Naive thymus-derived CD8-positive, alpha-beta T cell (primary cell): ENCODE measurements at places on chromosomes 7 and 10.
A peak's percentile ranks its signal among the peaks of the same experiment; 100 is the strongest.

DNA sequence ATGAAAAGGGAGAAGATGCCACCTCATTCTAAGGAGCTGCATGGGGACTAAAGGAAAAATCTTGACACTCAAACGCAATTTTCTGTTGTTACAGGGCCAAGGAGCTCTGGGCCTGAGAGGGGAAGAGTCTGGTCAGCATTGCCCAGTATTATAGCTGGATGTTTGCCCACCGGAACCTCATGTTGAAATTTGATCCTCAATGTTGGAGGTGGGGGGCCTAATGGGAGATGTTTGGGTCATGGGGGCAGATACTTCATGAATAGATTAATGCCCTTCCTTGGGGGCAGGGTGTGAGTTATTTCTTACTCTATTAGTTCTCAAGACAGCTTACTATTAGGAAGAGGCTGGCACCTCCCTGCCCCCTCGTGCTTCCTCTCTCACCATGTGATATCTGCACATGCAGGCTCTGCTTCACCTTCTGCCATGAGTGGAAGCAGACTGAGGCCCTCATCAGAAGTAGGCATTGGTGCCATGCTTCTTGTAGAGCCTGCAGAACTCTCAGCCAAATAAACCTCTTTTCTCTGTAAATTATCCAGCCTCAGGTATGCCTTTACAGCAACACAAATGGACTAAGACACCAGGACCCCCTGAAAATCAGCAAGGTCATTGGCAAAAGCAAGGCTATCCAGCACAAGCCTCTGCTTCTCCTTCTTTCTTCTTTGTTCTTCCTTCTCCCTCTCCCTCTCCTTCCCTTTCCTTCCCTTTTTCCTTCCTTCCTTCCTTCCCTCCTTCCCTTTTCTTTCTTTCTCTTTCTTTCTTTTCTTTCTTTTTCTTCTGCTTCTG lies 15.1 kb downstream of the GCK start:
- no peaks in the 10 kb centered on the region for H3K4me1 ChIP-seq
- H3K27me3 ChIP-seq, result peaks cover 11% of the 10 kb centered on the region
- H3K4me3 ChIP-seq, result no peak overlapping the region

DNA sequence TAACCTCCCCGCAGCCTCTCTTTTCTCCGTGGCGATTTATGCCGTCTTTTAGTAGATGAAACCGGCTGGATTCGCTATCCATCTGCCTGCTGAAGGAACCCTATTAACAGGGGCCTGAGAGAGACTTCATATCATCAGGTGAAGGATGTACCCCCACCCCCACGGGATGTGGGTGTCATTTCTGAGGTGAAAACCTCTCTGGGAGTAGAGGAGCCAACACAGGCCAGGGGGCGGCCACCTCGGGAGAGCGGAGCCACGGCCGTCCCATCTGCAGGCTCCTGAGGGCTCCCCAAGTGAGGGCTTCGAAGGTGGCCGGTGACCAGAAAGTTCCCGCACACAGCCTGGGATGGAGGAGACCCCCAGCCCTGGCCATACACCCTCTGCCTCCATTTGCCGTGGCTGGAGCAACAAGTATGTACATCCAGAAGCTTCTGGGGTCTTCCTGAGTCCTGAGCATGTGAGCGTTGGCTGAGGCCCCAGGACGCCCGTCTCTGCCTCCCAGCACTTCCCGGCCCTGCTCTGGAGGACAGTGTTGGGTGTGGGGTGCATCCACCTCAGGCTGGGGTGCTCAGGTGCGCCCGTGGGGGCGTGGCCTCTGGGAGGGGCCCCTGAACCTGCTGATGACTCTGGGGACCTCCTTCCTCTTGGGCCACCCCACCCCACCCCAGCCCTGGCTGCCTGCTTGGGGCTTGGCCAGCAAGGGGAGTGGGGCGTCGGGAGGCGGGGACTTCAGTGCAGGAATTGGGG lies 84.7 kb downstream of the NKX6-2 start:
- H3K4me1 ChIP-seq, result no peaks in the 10 kb centered on the region
- H3K27me3 ChIP-seq, result no peaks in the 10 kb centered on the region
- no peak overlapping the region for H3K27ac ChIP-seq
- DNase-seq, result no peak
- peaks cover 40% of the 10 kb centered on the region for H3K36me3 ChIP-seq

DNA sequence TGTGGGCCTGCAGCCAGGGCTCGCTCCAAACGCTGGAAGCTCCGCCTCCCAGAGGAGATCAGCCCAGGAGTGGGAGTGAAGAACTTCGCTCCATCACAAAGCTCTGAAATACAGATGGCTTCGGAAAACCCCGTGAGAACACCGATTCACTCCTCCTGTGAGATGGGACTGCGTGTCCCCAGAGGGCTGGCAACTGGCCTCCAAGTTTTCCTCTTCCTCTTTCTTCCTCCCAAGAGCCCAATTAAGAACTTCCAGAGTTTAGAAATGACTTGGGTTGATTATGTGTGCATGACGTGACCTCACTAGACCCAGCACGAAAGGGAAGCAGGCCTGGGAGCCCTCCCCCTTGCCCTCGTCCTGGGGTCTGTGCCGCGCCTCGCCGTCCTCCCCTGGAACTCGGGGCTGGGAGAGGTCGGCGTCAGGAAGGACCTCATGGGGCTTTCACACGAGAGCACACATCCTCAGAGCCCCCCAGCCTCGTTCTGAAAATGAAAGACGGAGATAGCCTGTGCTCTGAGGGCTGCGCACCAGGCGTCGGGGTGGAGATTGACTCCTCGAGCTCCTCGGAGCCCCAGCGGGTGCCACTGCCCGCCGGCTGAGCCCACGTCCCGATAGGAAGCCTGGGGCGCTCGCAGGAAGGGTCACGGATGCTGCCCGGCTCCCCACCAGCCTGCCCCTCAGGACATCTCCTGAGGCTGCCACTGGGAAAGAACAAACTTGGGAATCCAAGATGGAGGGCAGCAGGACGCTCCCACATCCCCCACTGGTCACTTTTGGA lies 37.8 kb downstream of the PTPRN2 start:
- no peak overlapping the region for H3K27ac ChIP-seq
- H3K4me1 ChIP-seq, result no peaks in the 10 kb centered on the region
- no peaks in the 10 kb centered on the region for H3K36me3 ChIP-seq
- no peak overlapping the region for H3K4me3 ChIP-seq
- DNase-seq, result no peak
- H3K27me3 ChIP-seq, result peaks cover 17% of the 10 kb centered on the region

DNA sequence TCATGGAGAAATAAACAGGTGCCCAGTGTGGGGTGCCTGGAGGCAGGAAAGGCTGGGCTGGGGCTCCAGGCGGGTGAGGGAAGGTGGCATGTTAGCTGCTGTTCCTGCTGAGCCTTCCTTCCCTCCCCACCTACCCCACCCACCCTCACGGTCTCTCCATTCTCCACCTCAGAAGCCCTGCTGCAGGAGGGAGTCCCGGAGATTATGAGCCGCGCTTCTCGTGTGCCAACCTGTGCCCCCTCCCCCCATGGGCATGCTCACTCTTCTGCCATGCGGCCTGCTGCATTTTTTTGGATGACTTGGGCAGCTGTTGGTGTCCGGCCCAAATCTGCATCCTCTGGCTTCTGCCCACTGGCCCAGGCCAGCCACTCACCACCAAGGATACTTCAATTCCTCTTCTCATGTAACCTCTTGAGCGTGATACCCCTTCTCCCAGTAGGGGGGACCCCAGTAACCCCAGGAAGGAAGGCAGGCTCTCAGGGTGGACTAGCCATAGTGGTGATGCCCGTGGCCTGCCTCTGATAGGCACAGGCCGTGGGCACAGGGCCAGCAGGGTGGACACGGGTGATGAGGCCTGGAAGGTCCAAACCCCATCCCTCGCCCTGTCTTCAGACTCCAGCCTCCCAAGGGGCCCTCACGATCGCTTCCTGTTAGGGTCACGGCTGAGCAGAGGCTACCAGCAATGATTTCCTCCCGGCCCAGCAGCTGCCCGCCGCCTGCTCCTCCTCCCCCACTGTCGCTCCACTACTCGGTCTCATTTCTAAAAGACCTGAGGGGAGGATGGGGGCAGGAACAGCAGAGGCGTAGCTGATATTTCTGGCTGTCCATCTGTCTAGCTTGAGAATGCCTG lies 27.8 kb downstream of the UNC5B start:
- peaks cover 14% of the 10 kb centered on the region for H3K27me3 ChIP-seq
- H3K4me3 ChIP-seq, result no peak overlapping the region
- no peaks in the 10 kb centered on the region for H3K36me3 ChIP-seq
- H3K27ac ChIP-seq, result no peak overlapping the region
- no peaks in the 10 kb centered on the region for H3K4me1 ChIP-seq

GRCh38 chr10:84176836-84177474 lies 3.4 kb downstream of the GPR15LG start:
- peak overlapping the region; percentile 93 for H3K27ac ChIP-seq
- H3K36me3 ChIP-seq, result no peaks in the 10 kb centered on the region
- no peaks in the 10 kb centered on the region for H3K27me3 ChIP-seq
- H3K4me3 ChIP-seq, result peak overlapping the region; percentile 60

- peaks cover 5% of the 10 kb centered on the region for H3K36me3 ChIP-seq
- no peak for DNase-seq
- no peaks in the 10 kb centered on the region for H3K27me3 ChIP-seq
- H3K4me3 ChIP-seq, result peak overlapping the region; percentile 92
- H3K27ac ChIP-seq, result peak overlapping the region; percentile 99
- peaks cover 52% of the 10 kb centered on the region for H3K4me1 ChIP-seq
These were observed 1.7 kb downstream of the TES start for GRCh38 chr7:116211913-116212596.
